ENCODE measurements at places on chromosomes 1 and 21. TPM values are rescaled to one million over a fixed set of nuclear protein-coding genes. Genes with fewer than 3 reads are reported as not detected.

DNAI4 gene
- 5.0 TPM for total RNA-seq

SLFNL1 gene
- total RNA-seq, result 0.17 TPM

CDC20 gene
- total RNA-seq, result 1.1 TPM

GBP5 gene
- total RNA-seq, result 52.9 TPM

CDK18 gene
- total RNA-seq, result 2.7 TPM

PRAMEF12 gene
- not detected for total RNA-seq

GJA8 gene
- total RNA-seq, result not detected

BLZF1 gene
- total RNA-seq, result 10.0 TPM

KLHL20 gene
- total RNA-seq, result 30.4 TPM

FCAMR gene
- total RNA-seq, result not detected

CYP4Z1 gene
- not detected for total RNA-seq

FYB2 gene
- total RNA-seq, result not detected

AK5 gene
- 32.0 TPM for total RNA-seq

CD1B gene
- total RNA-seq, result not detected

DUSP12 gene
- total RNA-seq, result 20.3 TPM

PRAMEF11 gene
- not detected for total RNA-seq

NR5A2 gene
- total RNA-seq, result not detected

LMX1A gene
- total RNA-seq, result not detected

TTC24 gene
- total RNA-seq, result 5.7 TPM

ADCY10 gene
- total RNA-seq, result 0.11 TPM

RHCE gene
- total RNA-seq, result 0.25 TPM

TGFB2 gene
- total RNA-seq, result 0.11 TPM

NEK2 gene
- total RNA-seq, result not detected

FCER1G gene
- 2.0 TPM for total RNA-seq

NHLH1 gene
- total RNA-seq, result not detected

SLC9C2 gene
- total RNA-seq, result not detected

SPATA17 gene
- not detected for total RNA-seq

DNAJC28 gene
- total RNA-seq, result not detected

F13B gene
- not detected for total RNA-seq

PGLYRP4 gene
- not detected for total RNA-seq

SLC2A5 gene
- not detected for total RNA-seq

MTARC2 gene
- total RNA-seq, result not detected

NPR1 gene
- not detected for total RNA-seq

RNASEL gene
- total RNA-seq, result 3.5 TPM

ZBTB8A gene
- total RNA-seq, result not detected

TMEM54 gene
- not detected for total RNA-seq

GPR25 gene
- 2.7 TPM for total RNA-seq

GJA9 gene
- total RNA-seq, result not detected

All from CD4-positive, alpha-beta T cell (primary cell).